EH (cell line): ENCODE measurements at places on chromosomes 5 and 9.

DNA sequence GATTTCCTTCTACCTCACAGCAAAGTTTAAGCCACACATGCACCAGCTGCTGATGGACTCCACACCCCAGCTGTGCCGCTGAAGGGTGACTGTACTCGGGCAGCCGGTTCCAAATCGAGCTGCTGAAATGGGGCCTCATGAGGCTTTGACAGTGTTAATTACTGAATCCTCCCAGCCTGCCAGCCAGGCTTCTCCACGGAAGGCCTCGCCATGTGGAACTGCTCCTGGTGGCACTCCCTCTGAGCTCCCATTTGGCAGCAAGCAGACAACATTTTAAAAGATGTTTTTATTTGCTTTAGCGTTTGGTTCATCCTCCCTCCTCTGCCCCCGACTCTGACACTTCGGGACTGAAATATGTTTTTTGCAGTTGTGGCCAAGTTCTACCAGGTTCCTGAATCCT lies 479.4 kb upstream of the MPDZ start:
- no peak for DNase-seq

- peak; percentile 70 for DNase-seq
Measured at GRCh38 chr9:4366591-4367330, 66.9 kb upstream of the GLIS3 start.

DNA sequence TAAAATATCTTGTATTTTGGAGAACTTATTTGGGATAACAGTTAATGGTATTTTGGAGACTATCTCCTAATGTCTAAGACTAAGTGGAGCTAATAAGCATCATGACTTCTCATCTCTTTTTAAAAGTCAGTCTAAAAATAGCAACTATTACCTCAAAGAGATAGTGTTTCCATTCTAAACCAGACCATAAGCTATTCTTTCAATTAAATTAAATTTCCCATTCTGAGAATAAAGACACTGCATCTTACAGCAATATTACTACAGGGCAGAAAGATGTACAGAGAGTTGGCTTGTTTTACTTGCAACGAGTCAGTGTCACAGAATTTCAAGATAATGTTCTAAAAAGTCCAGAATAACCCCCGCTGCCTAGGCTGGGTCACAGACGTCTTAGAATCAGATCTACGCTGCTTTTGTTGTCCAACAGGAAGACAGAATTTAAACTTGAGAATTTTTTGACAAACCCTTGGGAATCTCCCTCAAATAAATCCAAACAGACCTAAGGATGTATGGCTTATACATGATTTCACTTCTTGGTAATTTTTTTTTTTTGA lies 98.9 kb downstream of the USP20 start:
- no peak for DNase-seq

- DNase-seq: peak; percentile 62
Measured at GRCh38 chr5:96141749-96142148, 180.1 kb upstream of the ELL2 start.

GRCh38 chr9:76162751-76163500 lies 231.3 kb downstream of the RFK start:
- peak; percentile 51 for DNase-seq
